Activated CD4-positive, alpha-beta T cell treated with anti-CD3 and anti-CD28 coated beads for 48 hours (primary cell): ENCODE measurements at places on chromosomes 3 and 15.
A peak's percentile ranks its signal among the peaks of the same experiment; 100 is the strongest.

GRCh38 chr3:119873646-119874045 lies 91.7 kb downstream of the NR1I2 start:
- no peak for DNase-seq

- no peak for DNase-seq
These were observed 51.2 kb downstream of the AP4E1 start for GRCh38 chr15:50959717-50960116.

DNA sequence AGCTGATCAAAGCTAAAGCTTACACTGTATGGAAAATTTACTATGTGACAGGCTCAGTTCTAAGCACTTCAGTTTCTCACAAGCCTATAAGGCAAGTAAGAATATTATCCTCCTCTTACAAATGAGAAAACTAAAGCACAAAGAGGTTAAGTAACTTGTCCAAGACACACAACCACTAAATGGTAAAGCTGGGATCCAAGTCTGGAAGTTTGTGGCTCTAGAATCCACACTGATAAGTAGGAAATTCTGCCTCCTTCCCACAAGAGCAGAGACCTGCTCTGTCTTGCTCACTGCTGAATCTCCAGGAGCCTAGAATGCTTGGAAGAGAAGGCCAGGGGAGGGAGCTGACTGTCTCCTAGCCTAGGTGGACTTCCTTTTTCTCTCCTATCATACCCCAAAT lies 60.6 kb downstream of the MAGI1 start:
- no peak for DNase-seq

DNA sequence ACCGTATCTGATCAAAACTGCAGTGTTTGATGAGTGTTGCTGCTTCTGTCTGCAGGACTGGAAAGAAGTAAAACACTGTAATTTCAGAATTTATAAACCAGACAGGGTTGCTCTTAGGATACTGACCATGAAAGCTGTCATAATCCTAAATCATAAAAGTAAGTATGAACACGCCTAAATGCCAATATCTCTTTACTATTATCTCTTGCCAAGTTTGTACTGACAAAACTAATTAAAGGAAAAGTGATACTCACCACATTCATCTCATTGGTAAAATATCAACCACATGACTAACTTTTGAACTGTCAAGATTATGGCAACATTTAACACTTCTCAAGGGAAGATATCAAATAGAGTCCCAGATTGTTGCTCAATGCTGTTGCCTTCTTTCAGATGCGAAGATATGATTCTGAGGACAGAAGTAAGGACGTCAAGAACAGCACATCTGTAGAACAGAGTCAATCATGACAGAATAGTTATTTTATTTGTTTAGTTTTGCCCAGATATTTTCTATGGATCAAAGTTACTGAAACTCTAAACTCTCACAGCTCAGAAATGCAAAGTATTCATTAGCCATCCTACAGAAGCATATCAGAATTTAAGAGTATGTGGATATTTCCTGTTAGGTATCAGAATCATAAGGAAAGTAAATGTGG lies 61.4 kb upstream of the COL8A1 start:
- no peak for DNase-seq

DNA sequence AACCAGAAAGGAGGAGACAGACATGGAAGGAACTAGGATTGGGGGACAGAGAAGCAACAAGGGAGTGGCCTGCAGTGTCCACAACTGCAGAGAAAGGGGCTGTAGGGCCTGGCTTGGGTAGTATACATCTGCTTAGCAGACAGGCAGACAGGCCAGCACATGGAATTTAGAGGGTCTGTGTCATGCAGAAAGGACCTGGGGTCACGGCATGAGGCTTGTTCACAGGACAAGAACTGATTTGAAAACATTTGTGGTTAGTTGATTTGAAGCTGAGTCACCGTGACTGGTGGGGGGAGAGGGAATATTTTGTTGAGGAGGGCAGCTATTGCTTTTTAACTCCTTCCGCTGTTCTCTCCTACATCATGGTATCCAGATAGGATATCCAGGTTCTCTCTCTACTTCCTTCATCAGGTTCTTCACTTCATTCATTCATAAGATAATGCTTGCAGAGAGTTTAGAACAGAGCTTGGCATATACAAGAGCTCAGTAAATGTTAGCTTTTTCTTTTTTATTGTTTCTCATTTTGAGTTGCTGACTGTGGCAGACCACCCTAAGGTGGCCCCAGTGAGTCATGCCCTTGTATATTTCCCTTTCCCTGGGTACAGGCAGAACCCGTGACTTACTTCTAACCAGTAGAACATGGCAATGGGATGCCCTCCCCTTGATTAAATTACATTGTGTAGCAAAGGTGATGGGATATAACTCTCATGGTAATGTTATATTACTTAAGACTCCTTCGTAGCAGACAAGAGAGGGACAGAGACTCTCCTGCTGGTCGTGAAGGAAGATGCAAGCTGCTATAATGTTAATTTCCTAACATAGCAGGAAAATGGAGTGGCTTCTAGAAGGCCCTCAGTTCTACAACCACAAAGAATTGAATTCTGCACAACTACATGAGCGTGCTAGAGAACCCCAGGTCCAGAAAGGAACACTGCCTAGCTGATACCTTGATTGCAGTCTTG lies 95.0 kb upstream of the NMNAT3 start:
- DNase-seq: no peak

DNA sequence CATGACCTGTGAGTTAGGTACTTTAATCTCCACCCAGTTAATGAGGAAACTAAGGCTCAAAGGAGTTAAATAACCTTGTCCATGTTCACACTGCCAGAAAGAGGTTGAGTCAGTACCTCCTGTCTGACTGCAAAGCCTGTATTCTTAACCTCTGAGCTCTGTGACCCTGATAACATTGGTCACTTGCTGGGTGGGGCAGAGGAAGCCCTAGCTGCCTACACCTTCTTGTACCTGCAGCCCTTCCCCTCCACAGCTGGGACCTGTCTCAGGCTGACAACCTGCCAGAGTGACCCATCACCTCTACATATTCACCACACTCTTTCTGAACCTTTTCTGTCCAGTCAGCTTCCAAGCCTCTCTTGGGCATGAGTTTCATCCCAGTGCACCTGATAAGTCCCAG lies 106.1 kb upstream of the HES1 start:
- no peak for DNase-seq

DNA sequence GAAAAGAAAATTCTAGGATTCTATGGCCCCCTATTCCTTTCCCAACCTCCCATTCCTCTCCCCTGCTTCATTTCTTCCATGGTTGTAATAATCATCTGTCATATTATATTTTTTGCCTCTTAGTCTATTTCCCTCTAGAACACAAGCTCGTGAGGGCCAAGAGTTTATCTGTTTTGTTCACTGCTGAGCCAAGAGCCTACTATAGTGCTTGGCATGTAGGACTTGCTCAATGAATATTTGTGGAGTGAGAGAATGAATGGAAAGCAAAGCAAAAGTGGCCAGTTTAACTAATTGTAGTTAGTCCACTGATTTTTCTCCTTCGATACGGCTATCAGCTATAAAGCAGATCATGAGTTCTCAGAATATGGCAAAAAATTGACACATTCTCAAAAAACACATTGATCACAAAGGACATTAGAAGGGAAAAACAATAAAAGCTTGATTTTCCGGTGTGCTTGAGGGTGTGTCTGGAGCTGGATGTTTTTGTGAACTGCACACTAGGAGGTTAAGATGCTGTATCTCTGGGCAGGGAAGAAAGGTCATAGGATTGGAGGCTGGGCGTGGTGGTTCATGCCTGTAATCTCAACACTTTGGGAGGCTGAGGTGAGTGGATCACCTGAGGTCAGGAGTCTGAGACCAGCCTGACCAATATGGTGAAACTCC lies 25.0 kb upstream of the CTSH start:
- no peak for DNase-seq

GRCh38 chr3:195869413-195870001 lies 38.8 kb downstream of the TNK2 start:
- no peak for DNase-seq

DNA sequence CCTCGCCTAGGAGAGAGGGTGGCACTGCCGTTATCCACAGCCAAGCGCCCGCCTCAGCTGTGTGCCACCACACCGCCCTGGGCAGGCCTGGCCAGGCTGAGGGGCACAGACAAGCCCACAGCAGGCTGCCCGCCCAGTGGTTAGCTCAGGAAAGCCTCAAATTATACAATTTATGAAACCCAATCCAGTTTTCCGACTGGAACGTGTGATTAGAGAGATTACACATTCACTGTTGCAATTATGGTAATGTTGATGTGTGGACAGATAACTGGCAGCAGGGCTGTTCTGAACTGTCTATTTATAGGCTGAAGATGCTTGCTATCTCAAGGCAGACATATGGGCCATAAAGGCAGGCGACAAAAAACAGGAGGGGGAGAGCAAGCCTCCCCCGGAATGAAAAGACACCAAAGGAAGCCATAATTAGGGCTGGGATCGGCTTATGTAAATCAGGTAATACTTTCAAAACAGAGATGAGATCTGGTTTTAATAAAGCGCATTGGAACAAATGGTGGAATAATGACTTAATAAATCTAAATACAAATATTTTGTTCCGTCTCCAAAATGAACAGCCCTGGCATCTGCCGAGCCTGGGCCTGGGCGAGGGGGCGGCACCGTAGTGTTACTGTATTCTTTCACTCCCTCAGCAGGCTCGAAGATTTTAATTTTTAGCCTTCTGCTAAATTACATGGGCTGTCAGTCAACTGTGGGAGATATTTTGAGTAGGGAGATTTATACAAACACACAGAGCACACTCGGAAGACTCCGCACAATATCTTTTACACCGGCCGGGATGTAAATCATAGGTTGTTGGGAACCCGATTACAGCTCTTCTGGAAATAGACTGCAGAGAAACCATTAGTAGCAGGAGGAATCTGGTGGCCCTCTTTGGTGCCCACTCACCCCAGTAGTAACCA lies 103.1 kb upstream of the TLE3 start:
- DNase-seq: no peak

GRCh38 chr3:69838696-69839515 lies 99.6 kb downstream of the MITF start:
- no peak for DNase-seq

DNA sequence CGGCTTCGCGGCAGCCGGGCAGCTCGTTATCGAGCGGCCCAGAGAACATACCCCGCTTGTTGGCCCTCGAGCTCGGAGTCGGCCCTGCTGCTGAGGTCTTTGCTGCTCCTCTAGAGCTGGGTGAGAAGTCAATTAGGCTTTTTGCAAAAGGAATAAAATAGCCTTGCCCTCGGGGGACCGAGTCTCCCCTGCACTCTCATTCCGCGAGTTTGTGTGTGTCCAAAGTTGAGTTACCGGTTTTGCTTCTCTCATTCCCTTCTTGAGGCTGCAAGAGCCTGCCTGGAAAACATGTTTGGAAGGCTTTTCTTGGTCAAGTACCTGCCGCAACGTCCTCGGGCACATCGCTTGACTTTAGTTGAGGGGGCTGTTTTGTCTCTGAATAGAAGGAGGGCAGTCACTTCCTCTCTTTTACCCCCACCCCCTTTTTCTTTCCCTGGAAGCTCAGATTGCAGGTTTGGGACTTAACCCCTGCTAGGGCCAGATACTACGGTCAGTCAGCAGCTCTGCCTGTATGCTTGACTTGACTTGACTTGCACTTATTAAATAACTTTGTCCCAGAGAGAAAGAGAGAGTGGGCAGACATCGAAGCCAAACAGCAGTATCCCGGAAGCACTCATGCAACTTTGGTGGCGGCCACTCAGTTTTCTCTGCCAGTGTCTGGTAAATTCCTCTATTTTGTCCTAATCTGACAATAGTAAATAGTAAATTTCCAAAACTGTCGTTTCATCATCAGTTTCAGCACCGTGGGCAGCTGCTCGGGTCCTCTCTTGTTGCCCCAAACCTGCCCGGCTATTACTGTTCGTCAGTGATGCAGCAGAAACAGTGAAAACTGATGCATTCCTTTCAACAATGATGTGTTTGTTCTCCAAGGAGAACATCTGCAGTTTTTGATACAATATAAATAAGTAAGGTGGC lies 609 bp downstream of the RNF13 start:
- DNase-seq: peak; percentile 12

DNA sequence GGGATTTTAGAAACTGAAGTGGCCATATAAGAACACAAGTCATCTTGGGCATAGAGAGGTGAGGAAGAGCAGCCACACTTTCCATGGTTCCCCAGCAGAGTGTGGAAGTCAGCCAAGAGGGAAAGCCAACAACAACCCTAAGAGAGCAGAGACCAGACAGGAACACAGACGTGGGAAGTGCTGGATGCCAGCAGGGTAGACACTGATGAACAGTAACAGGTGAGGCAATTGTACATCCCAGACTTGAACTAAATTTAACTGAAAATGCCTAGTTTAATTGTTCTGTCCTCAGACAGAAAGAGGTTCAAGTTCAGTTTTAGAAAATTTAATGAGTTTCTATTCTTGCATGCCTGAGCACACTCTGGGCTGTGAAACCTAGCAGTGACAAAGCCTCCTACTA lies 212.1 kb downstream of the ATP8B4 start:
- DNase-seq: no peak

GRCh38 chr3:138338244-138338643 lies 8.6 kb upstream of the NME9 start:
- DNase-seq: no peak

DNA sequence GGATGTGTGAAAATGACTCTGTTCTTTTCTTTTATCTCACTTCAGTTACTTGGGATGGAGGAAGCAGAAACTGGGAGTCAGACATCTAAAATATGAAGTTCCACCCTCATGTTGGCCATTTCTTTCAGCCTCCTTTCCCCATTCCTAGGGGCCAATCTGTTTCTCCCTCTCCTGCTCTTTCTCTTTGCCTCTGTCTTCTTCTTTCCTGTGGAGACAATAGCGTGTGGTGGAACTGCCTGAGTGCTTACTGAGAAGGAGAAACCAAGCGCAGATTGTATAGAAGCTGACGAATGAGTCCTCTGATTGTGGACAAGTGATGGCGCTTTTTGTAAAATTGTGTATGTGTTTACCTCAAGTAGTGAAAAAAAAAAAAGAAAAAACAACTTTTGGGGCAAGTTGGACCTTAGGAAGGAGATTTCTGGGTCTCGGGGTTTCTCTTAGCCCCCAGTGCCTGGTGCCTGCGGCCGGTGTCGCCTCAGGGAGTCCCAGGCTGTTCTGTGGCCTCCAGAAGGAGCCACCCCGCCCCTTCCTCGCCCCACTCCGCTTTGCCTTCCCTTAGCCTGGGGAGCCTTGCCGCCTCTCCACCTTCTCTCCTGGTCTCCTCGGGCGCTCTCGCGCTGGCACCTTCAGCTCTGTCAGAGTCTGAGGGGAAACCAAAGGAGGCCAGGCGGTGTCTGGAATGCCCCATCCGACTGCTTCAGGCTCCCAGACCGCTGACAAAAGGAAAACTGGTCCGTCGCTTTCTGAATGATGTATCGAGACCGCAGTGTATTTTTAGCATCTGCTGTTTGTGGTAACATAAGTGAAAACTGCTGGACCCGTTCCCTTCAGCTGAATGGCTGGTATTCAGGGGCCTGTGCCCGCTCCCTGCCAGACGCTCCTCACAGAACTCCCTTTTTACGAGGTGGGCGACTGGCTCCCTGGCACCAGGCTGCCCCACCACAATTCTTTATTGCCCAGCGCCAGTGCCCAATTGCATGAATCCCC lies 30.1 kb downstream of the SCG5 start:
- DNase-seq: no peak

DNA sequence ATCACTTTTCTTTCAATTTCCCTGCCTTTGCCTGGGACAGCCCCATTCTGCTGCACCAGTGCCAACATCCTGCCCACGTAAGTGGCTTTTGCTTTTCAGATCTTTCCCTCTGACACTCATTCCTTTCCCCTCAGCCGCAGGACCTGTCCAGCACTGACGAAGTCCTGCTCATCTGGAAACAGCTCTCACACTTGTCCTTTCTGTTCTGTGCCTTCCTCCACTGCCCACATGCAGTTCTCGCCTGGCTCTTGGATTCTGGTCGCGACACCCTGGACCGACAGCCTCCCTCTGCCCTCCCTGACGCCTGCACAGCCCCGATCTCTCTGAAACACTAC lies 99.7 kb downstream of the ADCY5 start:
- no peak for DNase-seq
